ENCODE measurements at places on chromosomes 3 and 15.

GRCh38 chr3:194615226-194615625 lies 18.0 kb downstream of the TMEM44 start:
- DNase-seq, result no peak

DNA sequence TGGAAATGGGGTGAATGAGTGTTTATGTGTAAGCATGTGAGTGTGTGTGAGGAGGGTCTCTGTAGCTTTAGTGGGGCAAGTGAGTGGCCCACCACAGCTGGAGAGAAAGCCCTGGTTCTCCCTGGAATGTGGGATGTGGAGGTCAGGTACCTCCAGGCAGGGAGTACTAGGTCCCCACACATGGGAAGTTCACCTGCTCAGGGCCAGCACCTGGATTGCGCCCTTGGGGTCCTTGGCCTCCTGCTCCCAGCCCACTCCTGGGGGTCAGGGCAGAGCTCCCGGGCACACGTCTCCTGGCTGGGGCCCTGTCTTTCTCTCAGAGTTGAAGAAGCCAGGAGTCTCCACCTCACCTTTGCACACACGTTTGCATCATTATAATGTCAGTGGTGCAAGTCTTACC lies 40.0 kb upstream of the TMCC1 start:
- DNase-seq, result no peak

GRCh38 chr3:195563317-195563716 lies 20.2 kb upstream of the PPP1R2 start:
- no peak for DNase-seq

DNA sequence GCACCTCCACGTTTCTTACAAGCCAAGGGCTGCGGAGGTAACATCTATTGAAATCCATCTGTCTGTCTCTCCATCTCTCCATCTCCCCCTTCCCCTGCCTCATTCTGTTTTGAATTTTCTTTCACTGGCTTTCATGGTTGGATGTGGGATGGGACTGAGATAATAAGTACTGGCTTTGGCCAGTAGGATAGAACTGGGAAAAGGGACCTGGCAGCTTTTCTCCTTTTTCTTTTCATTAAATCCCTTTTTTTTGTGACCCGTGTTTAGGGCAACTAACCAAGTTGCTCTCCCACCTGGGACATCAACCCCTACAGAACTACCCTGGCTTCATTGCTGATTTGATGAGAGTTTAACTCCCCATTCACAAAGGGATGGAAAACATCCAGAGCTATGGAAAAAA lies 66.8 kb upstream of the ADAMTSL3 start:
- no peak for DNase-seq

DNA sequence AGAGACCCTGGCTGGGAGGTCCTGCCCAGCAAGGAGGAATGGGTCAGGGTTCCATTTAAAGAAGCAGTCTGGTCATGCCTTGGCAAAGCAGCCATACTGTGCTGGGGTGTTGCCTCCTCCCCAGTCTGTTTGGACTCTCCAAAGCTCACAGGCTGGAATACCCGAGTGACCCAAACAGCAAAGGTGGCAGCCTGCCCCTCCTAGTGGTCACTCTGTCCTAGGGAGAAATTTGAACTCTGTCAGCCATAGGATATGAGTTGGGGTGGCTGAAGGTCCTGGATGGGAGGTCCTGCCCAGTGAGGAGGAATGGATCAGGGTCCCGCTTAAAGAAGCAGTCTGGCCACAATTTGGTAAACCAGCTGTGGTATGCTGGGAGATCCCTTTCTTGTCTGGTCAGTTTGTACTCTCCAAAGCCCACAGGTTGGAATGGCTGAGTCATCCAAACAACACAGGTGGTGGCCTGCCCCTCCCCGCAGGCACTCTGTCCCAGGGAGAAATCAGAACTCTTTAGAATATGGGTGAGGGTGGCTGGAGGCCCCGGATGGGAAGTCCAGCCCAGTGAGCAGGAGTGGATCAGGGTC lies 45.0 kb downstream of the CCR1 start:
- no peak for DNase-seq

- no peak for DNase-seq
Measured at GRCh38 chr15:70794596-70795310, 31.4 kb upstream of the UACA start.

- DNase-seq, result no peak
Measured at GRCh38 chr15:45121706-45122417, 7.7 kb downstream of the DUOXA2 start.

DNA sequence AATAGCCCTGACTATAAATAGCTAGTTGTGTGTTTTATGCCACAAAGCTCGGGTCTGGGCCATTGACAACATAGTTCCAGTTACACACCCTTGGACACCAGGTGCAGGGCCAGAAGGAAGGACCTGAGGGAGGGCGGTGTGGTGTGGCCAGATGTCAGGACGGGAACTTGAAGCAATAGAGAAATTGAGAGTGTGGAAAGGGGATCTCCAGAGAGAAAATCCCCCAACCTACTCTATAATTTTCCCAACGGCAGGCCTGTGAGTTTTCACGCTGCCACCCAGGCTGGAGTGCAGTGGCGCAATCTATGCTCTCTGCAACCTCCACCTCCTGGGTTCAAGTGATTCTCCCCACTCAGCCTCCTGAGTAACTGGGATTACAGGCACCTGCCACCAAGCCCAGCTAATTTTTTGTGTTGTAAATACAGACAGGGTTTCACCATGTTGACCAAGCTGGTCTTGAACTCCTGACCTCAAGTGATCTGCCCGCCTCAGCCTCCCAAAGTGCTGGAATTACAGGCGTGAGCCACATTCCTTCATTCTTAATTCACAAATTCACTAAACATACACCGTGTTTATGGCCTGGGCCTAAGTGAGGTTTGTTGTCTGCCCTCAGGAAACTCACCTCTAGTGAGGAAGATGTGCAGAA lies 70.8 kb upstream of the KLF13 start:
- no peak for DNase-seq

- no peak for DNase-seq
Measured at GRCh38 chr3:19348500-19348899, 200.2 kb downstream of the KCNH8 start.

GRCh38 chr15:53107855-53108254 lies 317.7 kb upstream of the ONECUT1 start:
- DNase-seq, result no peak

DNA sequence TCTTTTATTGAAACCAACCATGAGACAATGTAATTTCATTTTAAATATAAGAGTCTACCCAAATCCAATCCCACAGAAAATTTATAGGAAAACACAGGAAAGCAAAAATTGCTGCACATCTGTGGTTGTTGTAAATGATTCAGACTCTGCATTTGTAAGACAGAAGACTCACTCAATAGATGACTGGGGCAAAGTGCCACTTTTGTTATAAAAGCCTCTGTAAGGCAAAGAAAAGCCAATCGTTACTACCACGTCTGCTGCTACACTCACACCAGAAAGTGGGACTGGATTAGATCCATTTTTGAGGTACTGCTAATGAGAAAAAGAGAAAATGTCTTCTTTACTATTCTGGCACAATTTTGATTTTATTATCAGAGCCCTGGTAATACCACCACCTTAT lies 74.9 kb downstream of the SEMA6D start:
- DNase-seq, result no peak

GRCh38 chr15:60251300-60252070 lies 146.3 kb downstream of the ANXA2 start:
- no peak for DNase-seq

DNA sequence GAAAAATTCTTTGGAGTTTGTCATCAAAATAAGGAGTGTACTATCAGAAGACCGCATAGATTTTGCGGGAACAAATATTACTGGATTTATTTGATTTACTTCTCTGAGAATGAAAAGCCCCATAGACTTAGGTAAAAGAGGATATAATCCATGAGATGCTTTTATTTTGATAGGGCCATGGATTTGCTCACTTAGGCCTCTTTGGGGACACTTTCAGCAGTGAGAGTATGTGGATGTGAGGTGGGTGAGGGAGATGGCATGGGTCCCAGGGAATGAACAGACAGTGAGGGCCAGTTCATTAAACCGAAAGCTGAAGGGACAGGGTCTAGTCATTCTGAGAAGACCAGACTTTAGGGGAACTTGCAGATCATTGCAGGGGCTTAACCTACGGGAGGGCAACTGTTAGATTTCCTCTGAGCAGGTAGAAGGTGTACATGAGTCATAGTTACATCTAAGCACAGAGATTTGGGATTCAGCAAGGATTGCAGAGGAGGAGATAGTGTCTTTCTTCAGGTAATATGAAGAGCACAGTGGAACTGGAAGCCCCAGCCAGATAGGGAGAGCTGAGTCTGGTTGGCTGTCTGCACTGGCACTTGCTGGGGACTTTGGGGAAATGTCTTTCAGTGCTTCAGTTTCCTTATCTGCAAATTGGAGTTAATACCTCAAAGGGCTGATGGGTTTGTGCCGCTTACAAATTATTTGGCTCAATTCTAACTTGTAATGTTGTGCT lies 30.8 kb downstream of the SH3GL3 start:
- no peak for DNase-seq

DNA sequence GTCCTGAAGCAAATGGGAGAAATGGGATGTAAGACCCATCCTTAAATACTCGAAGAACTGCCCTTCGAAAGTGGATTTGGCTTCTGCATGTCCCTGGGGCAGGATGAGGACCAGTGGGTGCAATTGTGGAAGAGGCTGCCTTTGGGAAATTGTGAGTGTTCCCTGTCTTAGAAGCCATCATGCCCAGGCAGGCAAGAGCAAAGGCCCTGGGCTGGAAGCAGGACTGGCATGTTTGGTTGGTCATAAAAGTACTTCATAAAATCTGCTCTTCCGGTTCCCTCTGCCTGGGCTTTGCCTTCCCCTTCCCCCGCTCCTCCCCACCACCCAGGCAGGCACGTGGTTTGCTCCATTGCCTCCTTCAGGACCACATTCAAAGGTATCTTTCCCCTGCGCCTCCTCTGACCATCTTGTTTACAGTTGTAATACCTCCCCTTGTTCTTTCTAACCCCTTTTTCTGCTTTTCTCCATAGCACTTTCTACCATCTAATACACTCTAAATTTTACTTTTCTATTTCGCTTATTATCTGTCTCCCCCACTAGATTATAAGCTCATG lies 8.3 kb downstream of the MINAR1 start:
- DNase-seq, result no peak

DNA sequence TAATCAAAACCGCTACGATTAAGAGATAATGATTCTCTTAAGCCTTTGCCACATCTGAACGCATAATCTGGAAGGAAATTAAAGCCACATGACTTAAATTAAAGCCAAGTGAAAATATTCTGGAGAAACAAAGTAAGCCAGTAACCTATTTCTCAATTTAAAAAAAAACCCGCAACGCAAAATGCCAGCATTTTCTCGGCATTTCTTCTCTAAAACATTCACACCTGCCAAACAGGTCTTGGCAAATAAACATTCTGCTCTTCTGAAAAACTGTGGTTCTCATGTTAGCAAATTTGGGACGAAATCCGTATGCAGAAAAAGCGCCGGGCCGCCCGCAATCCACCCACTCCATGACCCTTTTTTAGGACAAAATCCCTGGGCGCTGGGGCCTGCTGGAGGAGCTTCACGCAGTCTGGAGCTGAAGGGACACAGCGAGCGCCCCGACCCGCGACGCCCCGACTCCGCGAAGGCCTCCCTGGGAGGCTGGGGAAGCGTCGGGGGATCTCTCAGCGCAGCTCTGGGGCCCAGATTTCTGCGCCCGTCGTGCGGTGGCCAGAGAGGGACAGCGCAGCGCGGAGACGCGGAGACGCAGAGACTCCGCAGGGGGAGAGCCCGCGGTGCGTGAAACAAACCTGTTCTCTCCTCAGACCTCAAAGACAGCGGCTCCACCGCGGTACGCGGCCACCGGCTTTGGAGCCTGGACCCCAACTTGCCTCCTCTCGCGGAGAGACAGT lies 471 bp downstream of the NKIRAS1 start:
- DNase-seq, result no peak

DNA sequence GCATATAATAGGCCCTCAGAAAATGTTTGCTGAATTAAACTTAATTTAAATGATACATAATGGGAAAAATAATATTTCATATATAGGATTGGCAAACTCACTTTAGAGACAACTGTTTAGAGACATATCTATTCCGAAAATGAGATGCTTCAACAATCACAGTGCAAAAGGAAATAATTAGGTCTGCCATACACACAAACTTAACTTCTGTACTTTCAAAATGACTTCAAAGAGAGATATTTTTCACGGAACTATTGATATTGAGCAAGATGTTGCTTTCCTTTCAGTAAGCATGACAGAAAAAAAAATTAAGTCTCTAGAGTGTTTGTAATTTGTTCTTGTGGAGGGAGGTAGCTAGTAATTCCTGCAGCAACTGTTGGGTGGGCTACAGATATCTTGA lies 769.5 kb downstream of the TUSC7 start:
- no peak for DNase-seq
